ENCODE measurements at places on chromosomes 12 and 14.

- peak; percentile 77 for DNase-seq
Observed at GRCh38 chr14:74501135-74501614, 7.6 kb downstream of the ISCA2 start.

DNA sequence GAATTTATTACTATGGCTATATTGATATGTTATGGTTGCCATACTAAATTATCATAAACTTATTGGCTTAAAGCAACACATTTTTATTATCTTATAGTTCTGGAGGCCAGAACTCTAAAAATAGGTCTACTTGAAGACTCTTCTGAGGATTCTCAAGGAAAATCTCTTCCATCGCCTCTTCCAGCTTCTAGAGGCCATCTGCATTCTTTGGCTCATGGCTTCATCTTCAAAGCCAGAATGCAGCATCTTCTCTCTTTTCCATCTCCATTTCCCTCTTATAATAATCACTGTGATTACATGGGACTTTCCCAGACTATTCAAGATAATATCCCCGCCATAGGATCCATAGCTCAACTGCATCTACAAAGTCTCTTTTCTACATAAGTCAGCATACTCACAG, 385.4 kb downstream of the RMST start:
- DNase-seq: no peak

- DNase-seq: no peak
Observed at GRCh38 chr14:104747876-104748275, 5.1 kb upstream of the SIVA1 start.

DNA sequence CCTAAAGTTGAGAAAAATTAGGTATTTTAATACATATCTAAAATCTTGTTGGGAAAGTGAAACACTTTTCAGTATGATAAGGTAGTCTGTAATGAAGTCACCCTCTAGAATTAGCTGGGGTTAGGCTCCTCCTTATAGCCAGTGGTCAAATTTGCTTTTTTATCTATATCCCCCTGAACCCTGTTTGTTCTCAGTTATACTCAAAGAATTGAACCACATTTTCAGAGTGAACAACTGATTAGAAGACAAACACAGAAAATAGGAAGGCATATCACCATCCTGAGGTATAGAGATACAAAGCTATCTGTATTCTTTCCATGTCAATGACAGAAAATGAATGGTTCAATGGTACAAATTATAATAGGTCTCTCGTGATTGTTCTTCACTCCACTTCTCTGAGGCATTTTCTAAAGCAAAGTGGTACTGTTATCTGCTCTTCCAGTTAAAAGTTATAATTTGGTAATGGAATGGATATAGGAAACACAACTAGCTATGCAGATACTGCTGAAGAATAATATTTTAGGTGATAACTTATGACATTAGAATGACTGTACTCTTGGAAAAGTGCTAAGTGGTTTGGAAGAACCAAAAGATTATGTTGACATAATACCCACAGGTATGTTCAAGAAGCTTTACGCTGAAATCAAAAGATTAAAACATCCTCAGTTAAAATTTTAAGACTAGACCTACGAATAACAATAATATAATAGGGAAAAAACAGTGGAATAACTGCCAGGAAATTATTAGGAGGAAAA, 27.6 kb downstream of the WASHC3 start:
- peak; percentile 82 for DNase-seq

DNA sequence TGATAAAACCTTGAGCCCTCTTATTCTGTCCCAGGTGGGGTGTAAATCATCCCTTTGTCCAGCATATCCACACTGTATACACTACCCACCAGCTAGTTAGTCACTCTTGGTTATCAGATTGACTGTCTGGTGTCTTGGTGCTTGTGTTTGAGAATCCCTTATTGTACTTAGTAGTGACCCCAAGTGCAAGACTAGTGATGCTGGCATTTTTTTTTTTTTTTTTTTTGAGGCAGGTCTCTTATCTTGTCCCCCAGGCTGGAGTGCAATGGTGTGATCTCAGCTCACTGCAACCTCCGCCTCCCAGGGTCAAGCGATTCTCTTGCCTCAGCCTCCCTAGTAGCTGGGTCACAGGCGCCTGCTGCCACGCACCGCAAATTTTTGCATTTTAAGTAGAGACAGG, 5.8 kb downstream of the VRK1 start:
- DNase-seq: no peak

DNA sequence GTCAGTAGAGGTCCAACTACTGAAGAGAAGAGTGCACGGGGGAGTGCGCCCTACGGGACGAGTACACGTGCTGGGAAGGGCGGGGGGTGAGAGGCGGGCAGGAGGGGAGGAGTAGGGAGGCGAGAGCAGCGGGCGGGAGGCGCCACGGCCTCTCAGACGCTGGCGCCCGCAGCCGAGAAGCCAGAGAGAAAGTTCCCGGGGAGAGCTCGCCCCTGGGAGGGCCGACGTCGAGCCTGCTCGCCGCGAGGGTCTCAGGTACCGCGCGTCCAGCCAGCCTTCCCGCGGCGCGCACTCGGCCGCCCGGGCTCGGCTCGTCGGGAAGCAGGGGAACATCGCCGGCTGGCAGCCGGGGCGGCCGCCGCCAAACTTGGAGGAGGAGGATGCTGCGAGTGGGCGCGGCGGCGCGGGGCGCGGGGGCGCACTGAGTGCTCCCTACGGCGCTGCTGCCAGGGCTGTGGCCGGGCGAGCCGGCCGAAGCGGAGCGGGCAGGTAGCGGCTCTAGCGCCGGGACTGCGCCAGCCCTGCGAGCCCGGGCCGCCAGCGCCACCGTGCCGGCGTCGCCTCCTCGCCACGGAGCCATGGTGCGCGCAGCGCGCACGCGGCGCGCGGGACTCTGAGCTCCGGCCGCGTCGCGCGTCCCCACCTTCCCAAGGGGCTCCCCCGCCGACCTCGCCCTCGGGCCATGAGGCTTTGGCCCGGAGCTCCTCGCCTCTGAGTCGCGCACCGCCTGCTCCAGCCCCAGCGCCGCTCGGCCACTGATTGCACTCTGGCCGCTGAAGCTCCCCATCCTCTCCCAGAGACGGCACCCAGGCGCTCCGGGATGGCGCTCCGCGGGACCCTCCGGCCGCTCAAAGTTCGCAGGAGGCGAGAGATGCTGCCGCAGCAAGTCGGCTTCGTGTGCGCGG, at the start of gene SLC24A4:
Gene SLC24A4 (plus strand): TSS at position 155 of the 905 bp plus-strand sequence. CDS start 666 bp downstream, at position 821.
- DNase-seq: no peak

DNA sequence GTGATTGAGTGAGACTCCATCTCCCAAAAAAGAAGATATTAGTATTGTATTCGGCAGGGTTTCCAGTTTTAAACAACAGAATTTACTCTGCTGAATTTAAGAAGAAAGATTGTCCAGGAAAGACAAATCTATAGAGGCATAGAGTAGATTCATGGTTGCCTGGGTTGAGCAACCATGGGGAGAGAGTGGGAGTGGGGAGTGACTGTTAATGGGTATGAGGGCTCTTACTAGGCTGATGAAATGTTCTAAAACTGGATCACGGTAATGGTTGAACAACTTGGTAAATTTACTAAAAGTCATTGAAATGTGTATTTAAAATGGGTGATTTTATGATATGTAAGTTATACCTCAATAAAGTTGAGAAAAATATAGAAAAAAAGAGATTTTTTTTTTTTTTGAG, 13.9 kb upstream of the C12orf76 start:
- no peak for DNase-seq

DNA sequence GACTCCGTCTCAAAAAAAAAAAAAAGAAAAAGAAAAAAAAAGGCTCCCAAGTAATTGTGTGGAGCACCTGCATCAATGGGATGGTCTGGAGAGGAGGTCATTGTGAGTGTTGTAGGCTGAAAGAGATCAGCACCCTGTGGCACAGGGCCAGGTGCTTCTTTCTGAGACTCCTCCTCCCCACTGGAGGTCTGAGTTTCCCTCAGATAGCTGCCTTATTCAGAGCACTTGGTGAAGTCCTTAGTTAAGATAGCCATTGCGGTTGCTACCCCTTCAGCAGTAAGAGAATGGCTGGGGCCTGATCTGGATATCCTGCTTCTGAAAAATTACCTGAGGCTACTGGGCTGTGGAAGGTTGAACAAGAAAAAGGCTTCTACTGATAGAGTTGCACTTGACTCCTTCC, 69.8 kb downstream of the ANO6 start:
- DNase-seq: no peak

DNA sequence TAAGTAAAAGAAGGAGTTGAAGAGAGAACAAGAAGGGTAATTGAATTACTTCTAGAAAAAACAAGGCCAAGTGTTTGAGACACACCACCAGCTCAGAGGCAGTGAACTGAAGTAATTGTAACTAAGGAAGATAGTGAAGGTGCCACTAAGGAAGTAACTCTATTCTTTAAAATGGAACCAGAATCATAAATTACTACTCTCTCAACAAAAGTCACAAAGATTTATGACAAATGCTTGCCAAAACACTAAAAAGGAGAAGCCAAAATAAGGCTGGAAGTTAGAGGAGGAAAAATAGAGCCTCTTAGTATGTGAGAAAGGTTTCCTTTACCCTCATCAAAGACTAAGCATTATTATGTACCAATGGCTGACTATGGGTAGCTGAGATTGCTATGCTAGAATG, 208.5 kb downstream of the MDGA2 start:
- no peak for DNase-seq

DNA sequence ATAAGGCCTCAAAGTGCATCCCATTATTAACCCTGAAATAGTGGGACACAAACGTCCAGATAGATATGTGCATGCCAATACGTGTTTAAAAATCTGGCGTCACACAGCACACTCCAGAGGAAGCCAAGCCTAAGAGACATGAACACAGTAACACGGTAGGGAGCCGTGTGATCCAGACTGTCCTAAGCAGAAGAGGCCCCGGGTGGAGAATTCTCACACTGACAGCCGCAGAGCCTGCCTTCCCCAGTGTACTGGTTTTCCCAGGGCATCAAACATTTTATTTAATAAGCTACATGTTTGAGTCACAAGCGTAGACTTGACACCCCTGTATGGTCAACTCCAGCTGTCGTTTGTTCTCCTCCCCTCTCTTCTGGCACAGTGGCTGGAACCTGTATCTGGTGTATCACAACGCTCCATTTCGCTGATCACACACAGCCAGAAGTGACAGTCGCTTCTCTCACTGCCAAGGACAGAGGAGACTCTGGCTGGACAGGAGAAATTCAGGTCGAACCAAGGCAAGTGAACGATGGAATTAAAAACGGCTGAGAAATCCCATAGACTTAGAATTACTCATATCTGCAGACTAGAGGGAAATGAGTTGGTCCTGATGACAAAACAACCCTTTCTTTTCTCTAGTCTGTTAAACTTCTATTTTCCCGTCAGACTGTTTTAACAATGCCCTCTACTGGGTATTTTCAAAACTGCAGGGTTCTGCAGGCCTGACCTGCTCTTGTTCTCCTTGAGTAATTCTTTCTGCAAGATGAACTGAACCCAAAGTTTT, 359.9 kb downstream of the RGS6 start:
- peak; percentile 54 for DNase-seq

GRCh38 chr12:13075118-13075480, 28.4 kb downstream of the GSG1 start:
- DNase-seq: peak; percentile 62

GRCh38 chr12:49985981-49986380, 13.2 kb downstream of the AQP6 start:
- DNase-seq: no peak

- no peak for DNase-seq
Observed at GRCh38 chr14:95979339-95980042, 59.7 kb upstream of the C14orf132 start.

GRCh38 chr12:113643177-113643974, 171.7 kb upstream of the LHX5 start:
- no peak for DNase-seq

DNA sequence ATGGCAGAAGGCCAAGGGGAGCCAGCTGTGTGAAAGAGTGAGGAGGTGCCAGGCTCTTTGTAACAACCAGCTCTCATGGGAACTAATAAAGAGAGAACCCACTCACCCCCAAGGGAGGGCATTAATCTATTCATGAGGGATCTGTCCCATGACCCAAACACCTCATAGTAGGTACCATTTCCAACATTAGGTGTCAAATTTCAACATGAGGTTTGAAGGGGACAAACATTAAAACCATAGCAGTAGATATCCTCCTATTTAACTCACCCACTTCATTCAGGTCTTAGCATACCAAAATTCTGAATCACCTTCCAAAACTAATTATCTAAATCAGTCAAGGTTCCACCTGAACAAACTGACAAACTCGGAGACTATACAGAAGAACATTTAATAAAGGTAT, 75.3 kb downstream of the PPFIA2 start:
- DNase-seq: no peak

- DNase-seq: peak; percentile 78
Observed at GRCh38 chr12:127108360-127109215, 1158.4 kb upstream of the TMEM132C start.

- DNase-seq: no peak
Observed at GRCh38 chr14:36659822-36660735, 1.6 kb upstream of the PAX9 start.

DNA sequence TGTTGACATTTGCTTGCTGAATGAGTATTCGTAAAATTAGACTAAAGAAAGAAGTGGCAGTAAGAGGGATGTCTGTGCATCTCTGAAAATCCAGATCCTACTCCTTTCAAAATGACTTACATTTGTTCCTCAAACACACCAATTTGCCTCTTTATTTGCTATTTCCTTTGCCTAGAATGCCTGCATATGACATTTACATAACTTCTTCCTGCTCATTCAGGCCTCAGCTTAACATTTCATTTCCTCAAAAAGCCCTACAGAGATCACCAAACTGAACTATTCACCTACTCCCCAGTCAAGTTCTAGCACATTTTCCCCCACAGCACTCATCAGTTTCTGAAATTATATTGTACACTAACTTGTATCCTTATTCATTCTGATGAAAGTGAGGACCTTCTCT, 907.2 kb downstream of the LRFN5 start:
- DNase-seq: no peak

GRCh38 chr12:78977304-78977867, 112.8 kb downstream of the SYT1 start:
- peak; percentile 17 for DNase-seq

DNA sequence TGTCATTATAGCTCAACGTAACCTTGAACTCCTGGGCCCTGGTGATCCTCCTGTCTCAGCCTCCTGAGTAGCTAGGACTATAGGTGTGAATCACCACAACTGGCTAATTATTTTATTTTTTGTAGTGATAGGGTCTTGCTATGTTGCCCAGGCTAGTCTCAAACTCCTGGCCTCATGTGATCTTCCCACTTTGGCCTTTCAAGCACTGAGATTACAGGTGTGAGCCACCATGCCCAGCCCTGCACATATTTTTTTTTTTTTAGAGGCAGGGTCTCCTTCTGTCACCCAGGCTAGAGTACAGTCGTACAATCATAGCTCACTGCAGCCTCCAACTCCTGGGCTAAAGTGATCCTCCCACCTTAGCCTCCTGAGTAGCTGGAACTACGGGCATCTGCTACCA, 8.9 kb downstream of the TMEM116 start:
- DNase-seq: no peak

- DNase-seq: no peak
Observed at GRCh38 chr12:32983332-32983731, 86.8 kb upstream of the PKP2 start.

DNA sequence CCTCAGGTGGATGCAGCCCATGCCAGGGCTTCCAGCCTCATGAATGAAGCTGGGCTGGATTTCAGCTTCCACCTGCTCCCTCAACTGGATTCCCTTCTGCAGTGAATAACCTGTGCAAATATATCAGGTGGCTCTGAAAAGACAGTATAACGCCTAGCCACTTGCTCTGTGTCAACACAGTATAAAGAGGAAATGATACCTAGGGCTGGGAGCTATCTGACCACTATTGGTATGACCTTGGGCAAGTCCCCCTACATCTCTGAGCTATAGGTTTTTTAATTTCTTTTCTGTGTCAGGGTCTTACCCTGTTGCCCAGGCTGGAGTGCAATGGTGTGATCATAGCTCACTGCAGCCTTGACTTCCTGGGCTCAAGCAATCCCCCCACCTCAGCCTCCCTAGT, 19.8 kb downstream of the ISM2 start:
- DNase-seq: no peak

GRCh38 chr12:130222519-130223218, 60.4 kb downstream of the FZD10 start:
- DNase-seq: no peak
